GM13977 (cell line): ENCODE measurements at places on chromosomes 4 and X.
A peak's percentile ranks its signal among the peaks of the same experiment; 100 is the strongest.

- no peak for DNase-seq
Observed at GRCh38 chrX:30215357-30215843, at the start of gene MAGEB2. Gene MAGEB2, plus strand, starts transcription at chrX:30215563. Its CDS starts 3,018 bp downstream, at chrX:30218581.

GRCh38 chr4:47933840-47934239 lies 19.5 kb upstream of the NFXL1 start:
- DNase-seq, result peak; percentile 44

DNA sequence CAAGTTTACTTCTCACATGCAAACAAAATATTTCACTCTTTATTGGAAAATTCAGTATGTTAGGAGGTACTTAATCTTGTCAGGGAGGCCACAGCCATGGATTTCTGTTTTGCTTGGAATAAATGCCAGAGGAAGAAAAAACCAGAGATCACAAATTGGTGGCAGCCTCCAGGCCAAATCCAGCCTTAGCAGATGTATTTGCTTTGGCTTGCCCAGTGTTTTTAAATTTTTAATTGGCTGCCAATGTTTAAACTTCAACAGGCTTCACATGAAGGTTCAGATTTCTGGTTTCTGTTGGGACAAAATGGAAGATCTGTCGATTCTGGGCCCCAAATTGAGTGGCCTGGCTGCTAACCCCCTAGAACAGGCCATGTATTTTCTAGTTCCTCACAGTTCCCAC lies 19.2 kb downstream of the YY2 start:
- DNase-seq, result no peak

GRCh38 chrX:57445076-57445475 lies 146.7 kb upstream of the ZXDB start:
- no peak for DNase-seq

DNA sequence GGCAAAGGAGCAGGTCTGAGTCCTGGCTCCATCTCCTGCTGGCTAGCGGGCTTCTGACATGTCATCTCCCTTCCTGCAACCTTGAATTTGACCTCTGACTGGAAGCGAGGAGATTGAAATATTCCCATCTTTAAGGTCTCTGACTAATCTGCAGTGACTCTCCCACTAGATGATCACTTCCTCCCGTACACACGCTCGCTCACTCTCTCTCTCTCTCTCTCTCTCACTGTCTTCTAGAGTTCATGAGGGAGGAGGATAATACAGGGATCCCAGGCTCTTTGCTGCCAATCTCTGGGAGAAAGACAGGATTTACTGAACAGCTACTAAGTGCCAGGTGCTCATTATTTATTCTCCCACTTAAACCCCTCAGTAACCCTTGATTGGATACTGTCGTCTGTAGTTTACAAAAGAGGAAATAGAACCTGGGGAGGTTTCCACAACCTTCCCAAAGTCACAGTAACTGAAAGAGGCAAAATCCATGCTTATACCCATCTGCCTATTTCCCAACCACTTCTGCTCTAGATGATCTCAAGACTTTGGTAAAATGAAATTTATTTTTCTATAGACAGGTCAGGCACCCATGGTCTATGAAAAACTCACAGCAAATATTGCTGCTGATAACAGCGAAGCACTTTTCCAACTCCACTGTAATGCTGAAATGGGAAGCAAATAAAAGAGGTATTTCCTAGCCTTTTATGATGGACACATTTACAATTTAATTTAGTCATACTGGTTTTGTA lies 193.5 kb upstream of the C1QTNF7 start:
- DNase-seq, result no peak

GRCh38 chrX:42704454-42704853 lies 73.5 kb downstream of the PPP1R2C start:
- DNase-seq, result no peak

DNA sequence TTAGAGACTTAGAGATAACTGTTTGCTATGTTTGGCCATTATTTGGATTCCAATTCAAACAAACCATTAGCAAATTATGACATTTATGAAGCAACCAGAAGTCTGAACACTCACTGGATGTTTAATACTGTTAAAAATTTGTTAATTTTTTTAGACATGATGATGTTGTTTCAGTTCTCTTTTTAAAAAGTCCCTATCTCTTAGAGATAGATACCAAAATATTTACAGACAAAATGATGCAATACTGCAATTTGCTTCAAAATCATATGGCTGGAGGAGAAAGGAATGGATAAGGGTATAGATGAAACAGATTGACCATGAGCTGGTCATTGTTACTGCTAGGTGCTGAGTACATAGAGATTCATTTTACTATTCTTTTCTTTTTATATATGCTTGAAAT lies 534.6 kb downstream of the BCOR start:
- DNase-seq, result no peak

- peak; percentile 26 for DNase-seq
Observed at GRCh38 chr4:111991163-111991562, 154.1 kb upstream of the FAM241A start.

- DNase-seq, result no peak
Observed at GRCh38 chrX:154710309-154710708, 40.6 kb downstream of the GAB3 start.

- no peak for DNase-seq
Observed at GRCh38 chr4:7922466-7922865, 17.2 kb downstream of the AFAP1 start.

GRCh38 chr4:136763919-136764318 lies 768.4 kb downstream of the PCDH18 start:
- no peak for DNase-seq

GRCh38 chrX:52977953-52978352 lies 19.6 kb upstream of the FAM156A start:
- DNase-seq, result no peak

- no peak for DNase-seq
Observed at GRCh38 chr4:100372432-100372831, 145.4 kb downstream of the EMCN start.

DNA sequence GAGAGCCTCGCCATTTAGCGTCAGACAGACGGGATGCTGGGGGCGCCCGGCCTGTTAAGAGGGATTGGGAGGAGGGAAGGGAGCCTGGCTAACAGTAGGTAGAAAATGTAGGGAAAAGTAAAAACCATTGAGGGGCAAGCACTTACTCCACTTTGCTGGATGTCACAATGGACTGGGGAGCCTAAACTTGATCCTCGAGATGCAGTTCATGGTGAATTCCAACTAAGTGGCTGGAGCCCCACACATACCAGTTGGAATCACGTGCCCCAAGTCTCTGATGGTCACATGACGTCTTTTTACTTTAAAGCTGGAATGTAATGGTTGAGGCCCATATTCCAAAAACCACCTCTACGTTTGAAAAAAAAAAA lies 1.5 kb downstream of the PLS3 start:
- DNase-seq, result no peak

DNA sequence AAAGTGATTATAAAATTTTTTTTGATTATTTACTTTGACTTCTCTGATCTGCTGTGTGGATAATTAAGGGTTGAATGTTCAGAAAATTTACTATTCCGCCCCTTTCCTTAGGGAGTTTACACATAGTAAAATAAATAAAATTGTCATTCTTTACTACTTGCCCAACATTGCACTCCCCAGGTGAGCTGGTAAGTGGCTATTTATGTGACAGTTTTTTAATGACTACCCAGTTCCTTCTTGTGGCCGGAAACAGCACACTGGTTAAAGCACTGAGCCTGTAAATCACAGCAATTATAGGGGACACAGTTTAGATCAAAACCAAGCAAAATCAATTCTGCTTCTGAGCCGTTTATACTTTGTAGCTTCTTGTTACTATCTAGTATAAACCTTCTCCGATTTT lies 158.1 kb downstream of the FHIP1A start:
- peak; percentile 7 for DNase-seq

DNA sequence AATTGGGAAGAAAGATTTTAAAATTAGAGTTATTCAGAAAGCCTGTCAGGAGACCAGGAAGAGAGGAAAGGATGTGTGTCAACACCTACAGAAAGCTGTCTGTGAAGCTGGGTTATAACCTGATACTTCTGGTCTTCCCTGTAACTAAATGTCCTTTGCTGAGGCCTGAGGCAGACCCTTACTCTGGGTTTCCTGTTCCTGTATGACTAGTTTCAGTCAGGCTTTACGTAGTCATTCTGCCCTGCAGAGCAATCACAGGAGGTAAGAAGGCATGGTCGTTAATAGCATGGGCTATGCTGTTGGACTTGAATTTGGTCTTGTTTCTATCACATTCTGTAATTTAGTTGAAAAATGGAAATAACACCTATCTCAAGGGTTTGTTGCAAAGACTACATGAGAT lies 110.5 kb upstream of the IGFBP7 start:
- no peak for DNase-seq

DNA sequence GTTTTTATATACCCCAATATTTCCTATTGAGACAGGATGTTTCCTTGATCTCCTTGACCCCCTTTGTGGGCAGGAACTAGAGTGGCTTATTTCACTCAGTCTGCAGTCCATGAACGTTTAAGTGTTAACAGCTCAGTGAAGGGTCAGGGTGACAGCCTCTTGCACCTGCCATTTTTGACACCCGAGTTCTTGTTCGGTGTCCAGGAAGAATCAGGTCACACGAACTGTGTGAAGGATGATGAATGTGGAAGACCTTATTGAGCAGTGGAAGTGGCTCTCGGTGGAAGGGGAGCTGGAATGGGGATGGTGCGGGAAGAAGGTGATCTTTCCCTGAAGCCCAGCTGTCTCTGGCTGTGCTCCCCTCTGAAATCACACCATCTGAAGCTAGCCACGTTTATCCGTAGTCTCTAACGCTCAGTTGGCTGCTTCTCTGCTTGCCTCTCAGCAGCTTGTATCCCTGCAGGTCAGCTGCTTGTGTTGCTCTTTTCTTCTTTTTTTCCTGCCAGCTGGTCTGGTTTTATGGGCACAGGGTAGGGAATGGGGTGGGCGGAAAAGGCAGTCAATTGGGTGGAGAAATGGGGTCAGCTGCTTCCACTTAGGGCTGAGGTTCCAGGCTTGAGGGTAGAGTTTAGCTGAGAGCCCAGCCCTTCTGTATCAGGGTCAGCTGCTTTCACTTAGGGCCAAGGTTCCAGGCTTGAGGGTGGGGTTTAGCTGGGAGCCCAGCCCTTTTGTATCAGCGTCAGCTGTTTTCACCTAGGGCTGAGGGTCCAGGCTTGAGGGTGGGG lies 29.0 kb upstream of the CCNG2 start:
- no peak for DNase-seq

GRCh38 chr4:27100713-27101112 lies 240.1 kb downstream of the STIM2 start:
- no peak for DNase-seq

DNA sequence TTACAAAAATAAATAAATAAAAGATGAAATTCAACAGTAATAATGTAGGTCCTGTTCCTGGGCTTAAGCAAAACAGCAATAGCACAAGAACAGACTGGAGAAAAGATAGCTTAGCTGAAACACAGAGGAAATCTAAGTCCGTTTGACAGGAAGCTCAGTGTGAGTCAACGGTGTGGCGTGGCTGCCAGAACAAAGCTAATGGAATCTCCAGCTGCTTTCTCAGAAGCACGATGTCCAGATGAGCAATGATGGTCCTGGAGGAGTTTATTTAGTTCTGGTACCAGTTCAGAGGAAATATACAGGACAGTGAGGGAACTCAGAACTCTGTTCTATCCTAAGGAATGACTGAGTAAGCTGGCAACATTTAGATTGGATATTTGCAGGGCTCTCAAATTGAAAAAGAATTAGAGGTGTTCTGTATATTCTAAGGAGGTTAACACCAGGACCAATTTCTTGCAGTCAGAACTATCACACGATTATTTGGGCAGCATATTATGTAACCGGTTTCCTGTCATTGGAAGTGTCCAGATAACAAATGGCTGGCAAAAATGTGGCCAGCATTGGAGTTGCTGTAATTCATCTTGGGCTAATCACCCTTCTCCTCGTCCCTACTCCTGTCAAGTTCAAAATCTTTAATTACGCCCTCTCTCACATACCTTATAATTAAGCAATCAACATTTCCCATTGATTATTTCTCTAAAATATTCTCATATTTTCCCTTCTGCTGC lies 12.7 kb downstream of the GAB3 start:
- DNase-seq, result no peak

GRCh38 chr4:138666366-138666765 lies 349.2 kb upstream of the NOCT start:
- no peak for DNase-seq

GRCh38 chr4:15006416-15007024 lies 4.2 kb downstream of the CPEB2 start:
- DNase-seq, result peak; percentile 15

DNA sequence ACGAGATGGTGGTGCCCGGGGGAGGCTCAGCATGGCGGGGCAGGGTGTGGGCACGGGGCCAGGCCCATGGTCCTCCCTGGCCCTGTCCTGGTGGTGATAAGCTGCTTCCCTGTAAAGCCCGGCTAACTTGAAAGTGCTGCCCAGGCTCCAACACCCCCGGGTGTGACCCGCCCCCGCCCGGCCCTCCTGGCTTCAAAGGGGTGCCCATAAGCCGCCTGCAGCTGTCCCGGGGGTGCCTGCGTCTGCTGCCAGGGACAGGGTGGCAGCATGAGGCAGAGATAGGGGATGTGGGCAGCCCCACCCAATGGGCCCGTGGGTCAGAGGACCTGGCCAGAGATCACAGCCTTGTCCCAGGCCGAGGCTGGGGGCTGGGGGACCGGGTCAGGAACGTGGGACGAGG lies 18.1 kb downstream of the FGFRL1 start:
- no peak for DNase-seq

DNA sequence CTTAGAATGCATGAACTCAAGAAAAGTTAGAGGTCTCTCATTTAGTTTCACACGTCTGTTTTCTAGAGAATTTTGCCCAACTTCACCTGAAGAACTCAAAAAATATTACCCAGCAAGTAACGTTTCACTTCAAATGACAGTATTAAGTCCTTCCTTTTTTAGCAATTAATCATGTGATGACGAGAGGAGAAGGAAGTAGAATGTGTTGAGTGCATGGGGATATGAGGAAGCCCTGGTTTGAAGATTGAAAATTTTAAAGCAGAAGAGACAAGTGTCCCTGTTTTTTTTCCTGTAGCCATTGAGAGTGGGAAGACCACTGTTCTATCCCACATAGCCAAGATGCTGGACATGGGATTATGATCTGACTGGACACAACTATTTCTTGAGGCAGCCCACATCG lies 406.3 kb upstream of the CPEB2 start:
- DNase-seq, result no peak

DNA sequence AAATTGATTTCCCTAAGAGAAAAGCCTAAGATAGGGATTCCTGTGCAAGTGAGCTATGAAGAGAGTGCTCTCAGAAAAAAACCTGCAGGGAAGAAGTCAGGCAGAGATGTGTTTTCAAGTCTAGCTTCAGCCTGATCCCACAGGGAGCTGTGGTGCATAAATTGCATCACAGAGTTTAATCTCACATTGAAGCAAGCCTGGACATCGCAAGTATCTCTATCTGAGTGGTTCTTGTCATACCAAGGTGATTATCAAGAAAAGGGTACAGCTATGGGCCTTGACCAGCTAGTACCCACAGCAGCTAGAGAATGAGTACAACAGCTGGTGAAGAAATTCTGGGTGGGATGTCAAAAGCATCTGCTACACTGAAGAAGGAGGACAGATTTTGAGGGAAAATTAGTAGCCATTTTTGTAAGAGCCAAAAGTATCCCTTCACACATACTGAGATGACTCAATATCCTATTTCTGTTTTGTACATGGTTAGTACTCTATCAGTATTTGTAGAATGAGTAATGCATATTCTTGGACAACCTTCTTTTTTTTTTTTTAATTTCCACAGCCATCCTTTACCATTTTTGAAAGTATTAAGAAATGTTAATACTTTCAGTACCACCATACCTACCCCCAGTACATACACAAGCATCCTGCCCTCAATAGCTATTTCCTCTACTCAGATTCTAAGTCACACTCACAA lies 708.9 kb downstream of the IL1RAPL1 start:
- DNase-seq, result no peak

GRCh38 chr4:85956293-85956945 lies 403.4 kb downstream of the MAPK10 start:
- no peak for DNase-seq

GRCh38 chrX:15721911-15722310 lies 16.2 kb upstream of the CA5B start:
- no peak for DNase-seq
